ENCODE measurements at places on chromosomes 16 and 17. TPM values are rescaled to one million over a fixed set of nuclear protein-coding genes. Genes with fewer than 3 reads are reported as not detected.

GRCh38 chr17:82889496-82890338 is 49.9 kb upstream of the ZNF750 start:
- peaks cover 47% of the 10 kb centered on the region for H3K4me1 ChIP-seq
- H3K36me3 ChIP-seq = no peaks in the 10 kb centered on the region
- no peak overlapping the region for H3K4me3 ChIP-seq
- DNase-seq = no peak

- H3K36me3 ChIP-seq = no peaks in the 10 kb centered on the region
- no peak for DNase-seq
- H3K4me3 ChIP-seq = peak overlapping the region; percentile 42
- peak overlapping the region; percentile 88 for H3K27ac ChIP-seq
- H3K4me1 ChIP-seq = peaks cover 48% of the 10 kb centered on the region
- H3K27me3 ChIP-seq = no peaks in the 10 kb centered on the region
Measured at GRCh38 chr17:2215616-2216364, 87.8 kb downstream of the SMG6 start.

GRCh38 chr17:8426094-8426720 is 9.5 kb upstream of the NDEL1 start:
- peaks cover 9% of the 10 kb centered on the region for H3K4me1 ChIP-seq
- no peaks in the 10 kb centered on the region for H3K27me3 ChIP-seq
- no peak overlapping the region for H3K27ac ChIP-seq
- no peak for DNase-seq
- H3K36me3 ChIP-seq = no peaks in the 10 kb centered on the region

- no peaks in the 10 kb centered on the region for H3K27me3 ChIP-seq
- no peak for DNase-seq
- H3K27ac ChIP-seq = peak overlapping the region; percentile 13
- H3K36me3 ChIP-seq = peaks cover 84% of the 10 kb centered on the region
Measured at GRCh38 chr16:27344721-27345120, 30.9 kb downstream of the IL4R start.

The SPN gene
- total RNA-seq = 1.1 TPM

The TAC4 gene
- total RNA-seq = not detected

GRCh38 chr17:2406903-2407790 is 6.3 kb upstream of the MNT start:
- no peaks in the 10 kb centered on the region for H3K36me3 ChIP-seq
- H3K27ac ChIP-seq = peak overlapping the region; percentile 100
- peak overlapping the region; percentile 0 for H3K4me3 ChIP-seq
- no peaks in the 10 kb centered on the region for H3K27me3 ChIP-seq
